ENCODE measurements at places on chromosomes 3 and 15.

- no peak for DNase-seq
Observed at GRCh38 chr15:50190723-50191122, 8.7 kb downstream of the SLC27A2 start.

DNA sequence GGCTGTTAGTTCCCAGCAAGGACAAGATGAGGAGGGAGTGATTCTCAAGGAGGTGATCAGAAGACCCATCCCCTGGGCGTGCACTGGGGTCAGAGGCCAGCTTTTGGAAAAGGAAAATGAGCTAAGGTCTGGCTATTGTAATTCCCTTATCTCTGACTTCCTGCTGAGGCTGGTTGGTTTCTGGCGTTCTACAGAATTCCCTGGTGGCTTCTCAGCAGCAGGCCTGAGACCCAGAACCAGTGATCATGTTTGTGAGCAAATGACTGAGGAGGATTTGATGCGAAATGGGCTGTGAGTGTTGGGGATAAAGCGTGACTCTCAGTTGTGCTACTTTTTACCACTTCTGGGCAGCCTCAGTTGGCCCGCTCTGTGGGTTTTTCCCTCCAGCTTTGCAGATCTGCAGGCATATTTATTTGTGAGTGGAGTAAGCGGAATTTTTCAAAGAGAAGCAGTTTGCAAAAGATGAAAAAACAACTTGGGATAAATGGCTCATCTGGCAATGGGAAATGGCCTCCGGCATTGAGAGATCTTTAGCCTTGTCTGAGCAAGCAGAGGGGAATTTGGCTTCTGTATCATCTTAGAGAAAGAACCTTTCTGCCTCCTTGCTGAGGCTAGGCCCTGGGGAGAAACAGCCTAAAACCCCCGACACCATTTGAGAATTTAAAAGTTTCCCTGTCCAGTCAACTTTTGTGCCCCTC lies 102.7 kb downstream of the SLCO3A1 start:
- DNase-seq: no peak

GRCh38 chr3:147408188-147409100 lies 721 bp upstream of the ZIC1 start:
- DNase-seq: no peak

DNA sequence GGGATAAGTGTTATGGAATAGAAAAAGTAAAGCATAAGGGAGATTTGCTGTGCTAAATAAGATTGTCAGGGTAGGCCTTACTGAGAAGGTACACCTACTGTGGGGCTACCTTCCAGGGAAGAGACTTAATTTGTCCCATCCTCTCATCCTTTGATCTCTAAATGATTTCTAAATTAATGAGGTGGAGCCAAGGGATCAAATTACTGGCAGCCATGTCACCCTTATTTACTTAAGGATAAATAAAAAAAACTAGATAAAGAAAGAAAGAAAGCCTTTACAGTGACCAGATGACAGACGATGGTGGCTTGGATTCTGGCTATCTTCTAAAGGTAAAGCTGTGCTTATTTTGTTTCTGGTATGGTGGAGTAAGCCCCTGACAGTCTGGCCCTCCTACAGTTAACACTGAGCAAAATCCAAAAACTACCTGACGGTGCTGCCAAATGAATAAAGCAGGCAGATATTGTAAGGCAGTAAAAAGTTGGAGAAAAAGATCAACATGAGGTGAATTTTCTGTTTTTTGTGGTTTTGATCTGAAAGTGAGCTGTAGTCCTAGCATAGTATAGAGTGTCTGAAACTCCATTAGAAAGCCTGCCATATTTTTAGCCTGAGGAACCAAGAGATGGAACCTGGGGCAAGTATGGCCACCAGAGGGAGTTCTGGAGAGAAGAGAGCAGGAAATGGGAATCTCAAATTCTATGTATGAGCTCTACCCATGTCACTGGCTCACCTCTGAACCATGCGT lies 285.1 kb upstream of the MANF start:
- no peak for DNase-seq

DNA sequence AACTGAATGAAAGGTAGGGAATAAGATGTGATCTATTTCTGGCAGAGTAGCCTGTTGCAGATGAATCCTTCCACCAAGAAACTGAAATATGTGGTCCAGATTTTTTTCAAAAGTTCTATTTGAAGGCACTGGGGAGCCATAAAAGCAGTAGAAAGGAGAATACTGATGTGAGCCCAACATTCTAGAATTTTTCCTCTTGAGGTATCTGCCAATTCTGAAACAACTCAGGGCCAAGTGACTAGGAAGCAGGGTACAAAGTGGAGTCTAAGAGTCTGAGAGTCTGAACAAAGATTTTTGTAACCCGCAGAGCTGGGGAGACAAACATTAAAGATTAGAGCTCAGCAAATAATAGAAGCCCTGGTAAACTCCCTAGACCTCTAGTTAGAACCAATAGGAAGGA lies 58.3 kb upstream of the SLCO3A1 start:
- no peak for DNase-seq
